M059J (cell line): ENCODE measurements at places on chromosomes 11 and 22. TPM values are rescaled to one million over a fixed set of nuclear protein-coding genes. Genes with fewer than 3 reads are reported as not detected.

- no peak for DNase-seq
These were observed 23.8 kb downstream of the IGHMBP2 start for GRCh38 chr11:68927280-68928135.

DNA sequence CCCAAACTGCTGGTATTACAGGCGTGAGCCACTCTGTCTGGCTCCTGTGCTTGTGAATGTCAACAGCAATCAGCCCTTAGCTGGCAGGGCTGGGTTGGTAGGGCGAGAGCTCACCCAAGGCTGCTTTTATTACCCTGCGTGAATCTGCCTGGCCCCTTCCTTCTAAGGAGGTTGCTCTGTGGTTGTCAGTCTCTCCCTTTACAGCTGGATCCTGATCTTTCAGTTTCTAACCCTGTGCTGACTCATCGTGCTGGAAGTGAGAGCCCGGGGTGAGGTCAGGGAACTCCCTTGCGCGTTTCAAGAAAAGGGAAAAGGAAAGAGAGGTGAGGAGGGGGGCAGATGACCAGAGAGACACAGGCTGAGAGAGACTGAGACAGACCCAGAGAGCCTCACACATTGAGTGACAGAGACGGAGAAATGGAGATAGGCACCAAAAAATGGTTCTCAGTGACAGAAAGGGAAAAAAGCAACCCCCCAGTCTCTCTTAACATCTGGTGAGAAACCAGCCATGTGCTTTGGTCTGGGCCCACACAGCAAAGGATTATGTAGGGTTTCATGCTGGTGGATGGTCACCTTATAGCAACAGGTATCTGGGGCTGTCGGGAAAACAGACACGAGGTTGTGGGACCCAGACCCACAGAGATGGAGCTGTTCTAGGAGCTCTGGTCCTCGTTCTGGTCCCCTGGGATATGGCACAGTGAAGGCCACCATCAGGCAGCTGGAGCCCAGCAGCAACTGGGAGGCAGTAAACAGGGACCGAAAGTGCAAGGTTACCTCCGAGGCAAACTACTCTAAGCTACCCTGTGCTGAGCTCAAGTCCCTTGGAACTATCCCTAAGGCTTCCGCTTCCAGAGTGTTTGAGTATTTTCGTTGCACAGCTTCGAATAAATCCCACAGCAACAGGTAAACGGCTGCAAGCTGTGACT, 2.5 kb downstream of the TCN2 start:
- peak; percentile 87 for DNase-seq

- DNase-seq = peak; percentile 7
These were observed 15.1 kb downstream of the FXYD6 start for GRCh38 chr11:117861151-117862018.

DNA sequence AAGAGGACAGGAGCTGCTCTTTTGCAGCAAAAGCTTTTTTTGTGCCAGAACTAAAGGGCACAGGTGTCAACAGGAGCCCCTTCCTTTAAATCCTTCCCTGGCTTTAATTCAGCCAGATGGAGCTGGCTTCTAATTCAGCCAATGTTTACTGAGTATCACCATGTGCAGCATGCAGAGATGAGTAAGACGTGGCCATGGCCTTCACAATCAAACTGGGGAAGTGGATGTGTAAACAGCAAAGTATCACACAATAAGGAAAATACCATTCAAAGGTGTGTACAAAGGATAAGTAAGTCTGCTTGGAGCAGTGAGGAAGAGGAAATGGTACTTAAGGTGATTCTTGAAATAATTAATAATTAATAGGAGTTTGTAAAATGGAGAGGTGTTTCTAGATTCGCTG, 243.4 kb downstream of the NXPE2 start:
- no peak for DNase-seq

GRCh38 chr11:32562839-32563599, 20.6 kb upstream of the EIF3M start:
- no peak for DNase-seq

The KCNK4 gene
- total RNA-seq = 0.10 TPM in 1 of 2 replicates, not detected in the other

The ST14 gene
- total RNA-seq = 0.30 and 0.44 TPM in 2 replicates

The TUBA8 gene
- 1.3 and 1.7 TPM in 2 replicates for total RNA-seq
